Nephron progenitor cell (in vitro differentiated cells): ENCODE measurements at places on chromosomes 2 and 18.

GRCh38 chr2:74119339-74119738, 28.4 kb downstream of the BOLA3 start:
- H3K4me1 ChIP-seq, result no peaks in the 10 kb centered on the region
- peaks cover 17% of the 10 kb centered on the region for H3K27me3 ChIP-seq
- H3K27ac ChIP-seq, result no peak overlapping the region
- H3K4me3 ChIP-seq, result no peak overlapping the region
- no peaks in the 10 kb centered on the region for H3K36me3 ChIP-seq

GRCh38 chr18:3983351-3983969, 471.6 kb downstream of the DLGAP1 start:
- no peaks in the 10 kb centered on the region for H3K27me3 ChIP-seq
- peaks cover 18% of the 10 kb centered on the region for H3K4me1 ChIP-seq
- no peak overlapping the region for H3K27ac ChIP-seq
- peaks cover 8% of the 10 kb centered on the region for H3K36me3 ChIP-seq
- no peak overlapping the region for H3K4me3 ChIP-seq
- no peak for DNase-seq

DNA sequence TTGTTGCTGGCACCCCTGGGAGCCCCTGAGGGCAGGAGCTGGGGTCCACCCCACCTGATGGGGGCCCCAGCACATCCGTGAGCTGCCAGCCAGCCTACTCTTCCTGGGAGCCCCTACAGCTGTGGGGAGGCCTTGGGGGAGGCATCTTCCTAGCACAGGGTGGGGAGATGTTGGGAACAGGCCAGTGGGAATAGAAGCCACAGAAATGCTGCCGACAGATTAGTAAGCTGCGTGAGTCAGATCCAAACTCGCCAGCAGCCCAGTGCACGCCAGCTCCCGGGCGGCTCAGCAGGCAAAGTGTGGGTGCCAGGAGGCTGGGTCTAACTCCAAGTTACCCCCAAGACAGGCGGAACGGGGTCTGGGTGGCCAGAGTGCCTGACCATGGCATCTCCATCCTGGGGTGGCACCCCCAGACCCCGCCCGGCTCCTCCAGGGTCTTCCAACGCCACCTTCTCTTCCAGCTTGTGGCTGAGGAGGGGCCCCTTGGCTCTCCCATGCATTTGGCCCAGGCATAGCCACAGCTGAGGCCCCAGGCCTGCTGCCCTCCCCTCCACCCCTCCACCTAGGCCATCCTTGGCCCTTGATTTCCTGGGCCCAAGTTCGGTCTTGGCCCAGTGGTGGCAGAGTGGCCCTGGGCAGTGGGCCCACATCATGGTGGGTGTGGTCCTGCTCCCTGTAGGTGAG, 15.3 kb downstream of the CROCC2 start:
- H3K27ac ChIP-seq, result no peak overlapping the region
- H3K36me3 ChIP-seq, result no peaks in the 10 kb centered on the region
- peaks cover 7% of the 10 kb centered on the region for H3K27me3 ChIP-seq
- DNase-seq, result peak; percentile 3
- H3K4me3 ChIP-seq, result no peak overlapping the region

- no peak for DNase-seq
- peaks cover 3% of the 10 kb centered on the region for H3K27me3 ChIP-seq
- H3K36me3 ChIP-seq, result no peaks in the 10 kb centered on the region
- H3K4me1 ChIP-seq, result peaks cover 37% of the 10 kb centered on the region
- no peak overlapping the region for H3K4me3 ChIP-seq
Observed at GRCh38 chr2:143607231-143608062, 478.2 kb downstream of the ARHGAP15 start.

GRCh38 chr2:218566296-218566695, 1.9 kb downstream of the USP37 start:
- no peak overlapping the region for H3K27ac ChIP-seq
- no peaks in the 10 kb centered on the region for H3K27me3 ChIP-seq
- no peak for DNase-seq
- H3K4me1 ChIP-seq, result peaks cover 39% of the 10 kb centered on the region
- peaks cover 35% of the 10 kb centered on the region for H3K36me3 ChIP-seq

GRCh38 chr18:45551142-45551815, 64.0 kb upstream of the SLC14A2 start:
- no peak for DNase-seq
- H3K27ac ChIP-seq, result peak overlapping the region; percentile 78
- H3K4me1 ChIP-seq, result peaks cover 90% of the 10 kb centered on the region
- no peak overlapping the region for H3K4me3 ChIP-seq
- H3K36me3 ChIP-seq, result no peaks in the 10 kb centered on the region

DNA sequence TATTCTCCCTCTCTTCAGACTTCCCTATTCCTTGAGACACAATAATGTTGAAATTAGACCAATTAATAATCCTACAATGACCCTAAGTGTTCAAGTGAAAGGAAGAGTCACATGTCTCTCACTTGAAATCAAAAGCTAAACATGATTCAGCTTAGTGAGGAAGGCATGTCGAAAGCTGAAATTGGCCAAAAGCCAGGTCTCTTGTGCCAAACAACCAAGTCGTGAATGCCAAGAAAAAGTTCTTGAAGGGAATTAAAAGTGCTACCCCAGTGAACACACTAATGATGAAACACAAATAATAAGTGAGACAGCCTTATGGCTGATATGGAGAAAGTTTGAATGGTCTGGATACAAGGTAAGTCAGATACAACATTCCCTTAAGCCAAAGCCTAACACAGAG, 115.4 kb downstream of the PXDN start:
- no peak overlapping the region for H3K4me3 ChIP-seq
- H3K27me3 ChIP-seq, result no peaks in the 10 kb centered on the region
- peak overlapping the region; percentile 45 for H3K27ac ChIP-seq
- peaks cover 30% of the 10 kb centered on the region for H3K4me1 ChIP-seq

GRCh38 chr2:16882706-16883105, 217.1 kb upstream of the CYRIA start:
- peaks cover 4% of the 10 kb centered on the region for H3K27me3 ChIP-seq
- H3K36me3 ChIP-seq, result no peaks in the 10 kb centered on the region
- DNase-seq, result no peak
- H3K27ac ChIP-seq, result no peak overlapping the region

GRCh38 chr2:98585386-98585785, 22.9 kb downstream of the COA5 start:
- H3K4me3 ChIP-seq, result no peak overlapping the region
- DNase-seq, result no peak
- H3K36me3 ChIP-seq, result peaks cover 13% of the 10 kb centered on the region
- no peak overlapping the region for H3K27ac ChIP-seq

DNA sequence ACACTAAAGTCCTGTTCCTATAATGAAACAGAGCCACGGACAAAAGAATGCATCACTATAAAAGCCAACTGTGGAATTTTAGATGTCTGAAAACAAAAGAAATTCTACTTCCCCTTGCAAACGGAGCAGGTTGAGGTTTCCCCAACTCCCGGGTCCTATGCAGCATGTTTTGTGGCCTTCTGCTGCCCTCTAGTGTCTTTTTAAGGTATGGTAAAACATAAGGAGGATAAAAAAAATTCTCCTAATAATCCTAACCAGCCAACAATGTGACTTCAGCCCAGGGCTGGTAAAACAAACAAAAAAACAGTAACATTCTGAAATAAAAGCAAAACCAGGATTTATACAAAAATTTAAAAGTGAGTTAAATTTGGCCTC, 539.5 kb downstream of the NRXN1 start:
- no peak overlapping the region for H3K27ac ChIP-seq
- H3K4me1 ChIP-seq, result peaks cover 13% of the 10 kb centered on the region
- no peaks in the 10 kb centered on the region for H3K36me3 ChIP-seq
- peak; percentile 35 for DNase-seq

DNA sequence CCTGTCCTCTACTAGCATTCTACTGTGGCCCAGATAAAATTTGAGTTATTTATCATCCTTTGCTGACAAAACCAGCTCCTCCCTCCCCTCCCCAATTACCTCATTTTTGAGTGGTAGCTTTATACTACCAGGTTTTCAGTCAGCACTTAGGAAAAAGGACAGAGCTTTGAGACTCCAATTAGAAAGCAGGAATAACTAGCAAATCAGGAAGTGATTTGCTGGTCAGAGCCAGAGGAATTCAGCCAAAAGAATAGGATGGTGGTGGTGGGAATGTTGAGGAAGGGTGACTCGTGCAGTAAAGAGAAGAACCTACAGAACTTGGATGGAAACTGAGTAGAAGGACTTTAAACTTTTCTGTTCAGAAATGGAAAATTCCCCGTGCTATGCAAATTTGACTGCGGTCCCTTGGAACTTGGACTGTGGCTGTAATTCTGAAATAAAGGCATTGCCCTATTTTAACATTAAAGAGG, 3.7 kb downstream of the MYL12B start:
- no peak overlapping the region for H3K4me3 ChIP-seq
- H3K27ac ChIP-seq, result peak overlapping the region; percentile 15
- peaks cover 42% of the 10 kb centered on the region for H3K4me1 ChIP-seq
- no peak for DNase-seq

- H3K27me3 ChIP-seq, result no peaks in the 10 kb centered on the region
- H3K36me3 ChIP-seq, result peaks cover 52% of the 10 kb centered on the region
- H3K4me3 ChIP-seq, result no peak overlapping the region
- no peak for DNase-seq
- H3K4me1 ChIP-seq, result no peaks in the 10 kb centered on the region
Observed at GRCh38 chr2:170965446-170966225, 36.6 kb downstream of the GORASP2 start.

GRCh38 chr2:88639865-88640264, 12.6 kb upstream of the EIF2AK3 start:
- DNase-seq, result no peak
- peaks cover 10% of the 10 kb centered on the region for H3K4me1 ChIP-seq
- no peak overlapping the region for H3K4me3 ChIP-seq
- H3K27ac ChIP-seq, result no peak overlapping the region
- H3K27me3 ChIP-seq, result peaks cover 5% of the 10 kb centered on the region

- H3K27me3 ChIP-seq, result peaks cover 18% of the 10 kb centered on the region
- no peak for DNase-seq
- H3K27ac ChIP-seq, result peak overlapping the region; percentile 27
- H3K4me3 ChIP-seq, result peak overlapping the region; percentile 83
- H3K36me3 ChIP-seq, result no peaks in the 10 kb centered on the region
Observed at GRCh38 chr2:20649576-20649975, 1.3 kb downstream of the HS1BP3 start.

DNA sequence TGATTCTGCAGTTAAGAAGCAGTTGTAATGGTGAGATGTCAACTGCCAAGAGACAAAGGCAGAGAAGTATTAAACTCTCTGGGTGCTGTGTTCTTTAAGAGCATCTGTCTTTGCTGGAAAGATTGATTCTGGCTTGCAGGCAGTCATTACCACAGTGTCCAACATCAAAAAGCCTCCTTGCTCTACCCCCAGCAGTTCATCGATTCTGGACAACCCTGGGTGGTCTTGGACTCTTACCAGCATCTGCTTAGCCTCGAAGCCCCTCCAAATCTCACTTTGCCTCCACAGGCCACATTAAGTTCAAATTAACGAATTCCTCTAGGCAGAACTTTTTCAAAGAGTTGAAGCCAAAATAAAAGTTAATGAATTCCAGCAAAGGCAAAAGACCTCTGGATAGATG, 1061.4 kb downstream of the TSN start:
- H3K36me3 ChIP-seq, result no peaks in the 10 kb centered on the region
- H3K27ac ChIP-seq, result no peak overlapping the region
- DNase-seq, result no peak

DNA sequence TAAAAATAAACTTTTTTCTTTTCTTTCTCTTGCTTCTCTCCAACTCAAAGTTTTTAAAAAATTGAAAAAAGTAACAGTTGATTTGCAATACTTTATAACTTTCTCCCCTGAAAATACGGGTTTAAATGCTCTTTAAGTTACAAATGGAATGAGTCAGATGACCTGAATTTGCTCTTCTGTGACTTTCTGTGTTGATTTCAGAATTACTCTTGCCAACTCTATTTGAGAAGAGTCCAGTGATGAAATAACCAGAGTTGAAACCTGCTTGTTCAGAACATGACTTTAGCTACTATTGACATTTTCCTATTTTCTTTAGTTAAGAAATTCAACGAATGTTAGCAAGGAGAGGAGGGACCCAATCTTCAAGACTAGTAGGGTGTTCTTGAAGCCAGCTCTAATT, 146.1 kb upstream of the ZSWIM2 start:
- H3K4me3 ChIP-seq, result no peak overlapping the region
- H3K4me1 ChIP-seq, result no peaks in the 10 kb centered on the region

- peaks cover 14% of the 10 kb centered on the region for H3K36me3 ChIP-seq
- no peak overlapping the region for H3K4me3 ChIP-seq
- H3K27ac ChIP-seq, result peak overlapping the region; percentile 74
- peaks cover 9% of the 10 kb centered on the region for H3K27me3 ChIP-seq
- peak; percentile 19 for DNase-seq
Observed at GRCh38 chr18:9803698-9804516, 81.9 kb upstream of the TXNDC2 start.

DNA sequence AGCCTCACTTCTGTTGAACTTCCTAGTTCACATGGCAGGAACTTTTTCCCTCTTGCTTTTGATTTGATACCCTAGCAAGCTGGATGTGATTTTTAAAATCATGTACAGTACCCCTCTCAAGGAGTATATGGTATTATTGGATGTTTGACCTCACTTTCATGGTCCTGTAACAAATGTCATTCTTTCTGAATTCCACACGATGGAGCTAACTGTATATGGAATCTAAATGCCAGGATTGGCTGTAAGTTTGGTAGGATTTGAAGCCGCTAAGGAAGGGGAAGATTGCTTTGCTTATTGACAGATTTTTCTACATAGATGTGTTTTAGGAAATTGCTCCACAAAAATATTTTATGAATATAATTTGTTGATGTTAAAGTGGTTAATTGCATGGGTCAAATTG, 18.3 kb downstream of the MAIP1 start:
- H3K4me3 ChIP-seq, result no peak overlapping the region
- H3K27me3 ChIP-seq, result no peaks in the 10 kb centered on the region
- no peaks in the 10 kb centered on the region for H3K4me1 ChIP-seq
- no peak overlapping the region for H3K27ac ChIP-seq
